Amniotic stem cell (primary cell): ENCODE measurements at places on chromosomes 7 and 10.
A peak's percentile ranks its signal among the peaks of the same experiment; 100 is the strongest.

- no peak for DNase-seq
Observed at GRCh38 chr10:92419740-92420545, 129.0 kb downstream of the MARCHF5 start.

DNA sequence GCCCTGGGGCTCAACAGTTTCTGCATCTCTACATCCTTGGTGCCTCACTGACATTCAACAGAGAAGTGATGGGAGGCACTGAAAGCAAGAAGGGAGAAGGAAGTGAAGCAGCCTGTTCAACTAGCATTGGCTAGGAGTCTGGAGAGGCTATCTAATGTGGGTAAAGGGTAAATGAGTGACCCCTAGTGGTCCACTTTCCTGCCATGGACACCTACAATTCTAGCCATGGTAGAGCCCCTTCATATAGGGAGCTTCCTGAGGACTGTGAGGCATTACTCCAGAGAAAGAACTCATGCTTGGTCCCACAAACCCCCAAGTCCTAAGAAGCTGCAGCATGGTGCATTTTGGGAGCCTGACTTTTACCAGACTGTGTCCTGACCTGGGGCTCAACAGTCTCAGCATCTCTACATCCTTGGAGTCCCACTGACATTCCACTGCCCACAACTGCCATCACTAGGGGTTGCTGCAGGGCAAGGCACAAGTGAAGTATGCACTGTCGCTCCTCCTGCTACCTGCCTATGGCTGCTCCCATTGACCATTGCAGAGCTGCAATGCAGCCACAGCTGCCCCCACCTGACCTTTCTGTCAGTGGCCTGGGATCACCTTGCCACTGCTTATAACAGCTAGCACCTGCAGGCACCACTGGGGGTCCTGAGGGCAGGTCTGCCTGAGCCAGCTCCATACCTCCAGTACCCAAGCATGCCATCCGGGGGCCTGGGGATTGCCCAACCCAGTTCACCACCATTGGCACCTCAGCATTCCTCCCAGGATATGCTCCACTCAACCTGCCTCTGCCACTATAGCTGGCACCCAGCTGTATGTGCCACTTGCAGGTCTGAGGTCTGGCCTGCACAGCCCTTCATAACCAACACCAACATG is 44.1 kb upstream of the CDK6 start:
- no peak for DNase-seq

- DNase-seq = no peak
Observed at GRCh38 chr7:80403686-80404241, 108.1 kb downstream of the GNAT3 start.

DNA sequence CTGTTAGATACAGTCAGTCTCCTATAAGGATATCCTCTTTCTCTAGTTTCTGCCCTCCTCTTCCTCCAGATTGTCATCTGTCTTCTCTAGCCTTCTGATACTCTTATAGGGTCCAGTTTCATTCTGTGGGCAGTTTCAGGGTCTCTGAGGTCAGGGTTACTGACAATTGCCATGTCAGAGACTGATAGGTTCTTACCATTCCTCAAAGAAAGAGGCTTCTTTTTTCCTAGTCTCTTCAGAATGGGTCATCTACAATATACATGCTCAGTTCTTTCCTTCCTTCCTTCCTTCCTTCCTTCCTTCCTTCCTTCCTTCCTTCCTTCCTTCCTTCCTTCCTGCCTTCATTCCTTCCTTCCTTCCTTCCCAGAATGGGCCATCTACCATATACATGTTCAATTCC is 48.1 kb upstream of the TAS2R16 start:
- no peak for DNase-seq

DNA sequence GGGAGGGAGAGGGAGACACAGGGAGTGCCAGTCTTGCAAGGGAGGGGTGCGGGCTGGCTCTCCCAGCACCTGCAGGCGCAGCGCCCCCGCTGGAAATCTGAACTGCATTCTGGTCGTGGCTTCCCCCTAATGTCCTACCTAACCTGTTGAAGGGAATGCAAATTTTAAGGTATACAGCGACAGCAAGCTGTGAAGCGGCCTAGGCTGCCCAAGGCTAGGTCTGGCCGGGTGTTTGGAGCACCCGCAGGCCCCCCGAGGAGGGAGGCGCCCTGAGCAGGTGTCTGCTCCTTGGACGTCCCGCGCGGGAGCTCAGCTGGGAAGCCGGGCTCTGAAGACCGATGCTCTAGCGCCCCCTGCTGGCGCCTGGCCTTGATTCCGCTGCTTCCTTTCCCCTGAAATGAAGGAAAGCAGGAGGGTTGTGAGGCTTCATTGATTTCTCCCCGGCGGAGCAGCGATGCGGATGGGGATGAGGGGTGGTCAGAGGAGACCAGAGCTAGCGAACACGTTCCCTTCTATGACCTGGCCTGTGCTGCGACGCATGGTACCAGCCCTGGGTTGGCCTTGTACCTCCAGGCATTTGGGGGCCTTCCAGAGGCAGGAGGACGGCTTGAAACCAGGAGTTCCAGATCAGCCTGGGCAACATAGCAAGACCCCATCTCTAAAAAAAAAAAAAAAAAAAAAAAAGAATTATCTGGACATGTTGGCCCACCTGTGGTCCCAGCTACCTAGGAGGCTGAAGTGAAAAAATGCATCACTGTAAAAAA is 601.3 kb downstream of the GALNT17 start:
- peak; percentile 19 for DNase-seq
